CD4-positive, alpha-beta T cell treated with Interleukin-10 for 1 hour (primary cell): ENCODE measurements at places on chromosomes 5 and 9.
A peak's percentile ranks its signal among the peaks of the same experiment; 100 is the strongest.

GRCh38 chr9:2116073-2116472, 100.9 kb downstream of the SMARCA2 start:
- DNase-seq: no peak

GRCh38 chr9:2729003-2729402, 11.7 kb downstream of the KCNV2 start:
- DNase-seq: no peak

- no peak for DNase-seq
These were observed 4.1 kb downstream of the NRARP start for GRCh38 chr9:137297966-137298365.

GRCh38 chr9:114416906-114417305, 29.1 kb upstream of the AKNA start:
- no peak for DNase-seq

DNA sequence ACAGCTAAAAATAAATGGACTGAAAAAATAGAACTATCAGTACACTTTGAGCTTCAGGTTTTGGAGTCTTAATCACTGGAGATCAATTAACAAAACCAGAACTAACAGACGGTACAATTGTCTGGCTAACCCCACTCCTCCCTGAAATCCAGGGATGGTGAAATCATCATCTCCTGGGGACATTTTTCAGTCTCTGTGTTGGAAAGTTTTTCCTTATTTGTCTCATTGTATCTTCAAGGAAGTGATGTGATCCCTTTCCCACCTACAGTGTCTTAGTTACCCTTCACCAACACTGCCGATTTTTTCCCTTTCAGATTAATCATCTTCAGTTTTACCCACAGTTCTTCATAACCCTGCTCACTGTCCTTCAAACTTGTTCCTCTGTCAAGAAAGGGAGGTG, 81.9 kb downstream of the MAP1B start:
- DNase-seq: no peak

- DNase-seq: no peak
These were observed 79.5 kb downstream of the SREK1 start for GRCh38 chr5:66223637-66224036.

- DNase-seq: no peak
These were observed 34.1 kb upstream of the NR4A3 start for GRCh38 chr9:99787556-99787955.

DNA sequence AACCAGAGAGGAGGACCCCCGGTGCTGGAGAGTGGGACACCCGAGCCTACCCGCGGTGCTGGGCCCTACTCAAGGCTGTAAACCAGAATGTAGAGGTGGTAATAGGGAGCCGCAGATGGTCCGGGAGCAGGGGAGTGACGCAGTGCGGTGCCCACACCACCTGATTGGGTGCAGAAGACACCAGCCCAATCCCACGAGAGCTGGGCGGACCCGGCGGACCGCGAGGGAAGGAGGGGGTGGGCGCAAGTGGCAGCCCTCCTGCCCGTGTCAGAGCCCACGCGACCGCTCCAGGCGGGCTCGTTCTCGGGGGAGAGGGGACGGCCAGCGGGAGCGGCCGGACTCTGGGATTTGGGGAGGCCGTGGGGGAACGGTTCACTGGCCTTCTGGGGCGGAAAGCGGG, 71.2 kb downstream of the C9orf50 start:
- no peak for DNase-seq

DNA sequence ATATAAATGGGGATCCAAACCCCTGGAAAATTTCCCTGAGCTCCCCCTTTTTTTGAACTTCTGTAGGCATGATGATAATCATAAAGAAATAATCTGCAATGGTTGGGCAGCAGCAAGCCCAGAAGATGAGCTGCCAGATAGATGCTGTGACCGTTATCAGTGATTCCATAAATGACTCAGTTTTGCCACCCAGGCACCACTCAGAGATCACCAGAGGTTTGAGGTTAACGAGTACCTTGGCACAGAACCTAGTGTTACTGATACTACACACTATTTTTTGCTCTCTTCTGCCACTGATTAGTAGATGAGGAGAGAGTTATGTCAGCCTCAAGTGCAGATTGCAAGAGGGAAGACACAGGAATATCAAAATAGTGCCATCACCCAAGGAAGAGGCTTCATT, 199.3 kb upstream of the PTGER4 start:
- DNase-seq: peak; percentile 21

GRCh38 chr5:127568166-127568565, 50.7 kb downstream of the PRRC1 start:
- no peak for DNase-seq

DNA sequence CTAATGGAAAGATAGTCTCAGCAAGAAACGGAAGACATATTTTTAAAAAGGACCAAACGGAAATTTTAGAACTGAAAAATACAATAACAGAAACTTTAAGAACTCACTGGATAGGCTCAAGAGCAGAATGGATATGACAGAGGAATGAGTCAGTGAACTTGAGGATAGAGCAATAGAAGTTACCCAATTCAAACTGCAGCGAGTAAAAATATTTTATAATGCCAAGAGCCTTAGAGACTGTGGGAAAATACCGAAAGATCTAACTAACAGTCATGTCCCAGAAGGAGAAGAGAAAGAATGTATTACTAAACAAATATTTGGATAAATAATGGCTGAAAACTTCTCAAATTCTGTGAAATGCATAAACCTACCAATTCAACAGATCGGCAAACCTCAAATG, 40.8 kb downstream of the ADAMTS2 start:
- DNase-seq: no peak

DNA sequence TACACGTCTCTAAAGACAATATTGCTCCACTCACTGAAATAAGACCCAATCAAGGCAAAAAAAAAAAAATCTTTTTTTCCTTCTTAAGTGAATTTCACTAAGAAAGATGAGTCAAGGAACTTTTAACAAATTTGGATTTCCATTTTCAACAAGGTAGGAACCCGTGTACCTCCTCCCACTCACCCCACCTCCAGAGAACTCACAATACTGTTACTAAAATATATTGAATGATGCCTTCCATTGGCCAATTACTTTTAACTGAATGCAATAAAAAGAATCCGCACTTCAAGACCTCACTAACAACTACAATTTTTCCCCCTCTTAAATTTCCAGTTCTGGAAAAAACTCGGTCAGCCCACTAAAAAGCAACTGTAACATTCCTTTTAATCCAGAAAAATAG, 50.7 kb downstream of the FBXW11 start:
- no peak for DNase-seq

GRCh38 chr5:149657324-149657723, 72.8 kb upstream of the PPARGC1B start:
- no peak for DNase-seq

DNA sequence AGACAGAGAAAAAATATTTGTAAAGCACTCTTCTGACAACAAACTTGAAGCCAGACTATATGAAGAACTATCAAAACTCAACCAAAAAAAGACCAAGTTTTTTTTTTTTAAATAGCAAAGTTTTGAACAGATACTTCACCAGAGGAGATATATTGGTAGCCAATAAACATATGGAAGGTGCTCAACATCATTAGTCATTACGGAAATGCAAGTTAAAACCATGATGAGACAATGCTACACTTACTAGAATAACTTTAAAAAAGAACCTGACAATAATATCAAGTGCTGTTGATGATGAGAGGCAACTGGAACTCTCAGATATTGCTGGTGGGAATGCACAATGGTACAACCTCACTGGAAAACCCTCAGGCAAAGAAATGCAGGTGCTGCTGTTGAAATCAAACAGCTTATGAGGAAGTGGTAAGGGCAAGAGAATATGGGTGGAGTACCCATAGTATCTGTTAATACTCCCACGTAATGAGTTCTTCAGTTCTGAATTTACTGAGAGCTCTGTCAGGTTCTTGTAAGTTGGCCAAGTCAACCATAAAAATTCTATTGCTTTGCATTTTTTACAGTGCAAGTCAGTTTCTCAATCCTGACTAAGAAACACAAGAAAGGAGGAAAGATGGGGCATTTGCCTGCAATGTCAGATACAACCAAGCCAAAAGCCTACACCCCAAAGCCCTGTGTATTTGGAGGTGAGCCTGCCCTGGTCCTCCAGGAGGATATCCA, 87.3 kb upstream of the GNAQ start:
- peak; percentile 40 for DNase-seq

GRCh38 chr5:16312785-16313184, 133.2 kb upstream of the MARCHF11 start:
- no peak for DNase-seq

DNA sequence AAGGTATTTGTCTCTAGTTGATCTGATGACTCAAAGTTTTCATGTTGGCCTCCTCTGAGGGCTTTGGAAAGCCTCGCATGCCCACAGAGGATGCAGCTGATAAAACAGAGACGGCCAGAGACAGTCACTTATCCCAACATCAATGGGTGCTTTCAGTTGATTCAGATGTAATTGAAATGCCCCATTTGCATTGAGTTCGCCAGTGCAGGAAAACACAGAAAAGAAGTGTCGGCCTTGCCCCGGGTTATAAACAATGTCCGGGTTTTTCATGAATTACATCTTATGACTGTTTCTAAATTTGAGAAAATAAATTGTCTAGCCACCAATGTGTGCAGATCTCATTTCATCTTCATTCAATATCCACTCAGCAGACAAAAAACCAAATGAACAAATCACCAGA, 42.2 kb upstream of the ICE1 start:
- no peak for DNase-seq

DNA sequence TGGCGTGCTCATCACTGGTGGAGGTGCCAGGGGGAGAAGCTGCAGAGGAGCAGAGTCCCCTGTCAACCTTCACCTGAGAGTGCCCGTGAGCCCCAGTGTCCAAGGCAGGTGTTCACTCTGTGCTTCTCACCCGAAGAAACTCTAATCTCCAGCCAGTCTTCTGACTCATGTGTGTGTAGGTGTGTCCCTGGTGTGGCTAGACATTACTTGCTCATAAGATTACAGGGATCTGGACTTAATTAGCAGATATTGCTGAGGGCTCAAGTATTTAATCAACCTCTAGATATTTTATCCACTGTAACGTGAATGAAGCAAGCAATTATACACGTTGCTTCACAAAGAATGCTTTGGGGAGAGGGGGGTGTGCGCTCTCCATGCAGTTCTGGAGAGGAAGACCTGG, 72.5 kb downstream of the MED10 start:
- DNase-seq: no peak

DNA sequence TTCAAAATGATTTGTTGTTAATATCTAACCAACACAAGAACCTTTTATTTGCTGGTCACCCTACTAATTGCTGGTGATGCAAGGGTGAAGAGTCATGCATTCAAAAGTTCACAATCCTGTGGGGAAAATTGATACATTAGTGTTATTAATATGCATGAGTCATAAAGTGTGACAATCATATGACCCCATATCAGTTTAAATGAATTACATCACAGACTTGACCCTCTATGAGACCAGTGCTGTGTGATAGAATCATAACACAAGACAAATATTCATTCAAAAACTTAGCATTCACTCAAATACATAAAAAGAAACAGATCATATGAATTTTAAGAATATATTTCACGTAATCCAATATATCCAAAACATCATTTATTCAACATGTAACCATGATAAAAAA, 304.6 kb upstream of the CDH12 start:
- DNase-seq: no peak

- DNase-seq: no peak
These were observed 371.7 kb upstream of the IRX2 start for GRCh38 chr5:3122985-3123762.

DNA sequence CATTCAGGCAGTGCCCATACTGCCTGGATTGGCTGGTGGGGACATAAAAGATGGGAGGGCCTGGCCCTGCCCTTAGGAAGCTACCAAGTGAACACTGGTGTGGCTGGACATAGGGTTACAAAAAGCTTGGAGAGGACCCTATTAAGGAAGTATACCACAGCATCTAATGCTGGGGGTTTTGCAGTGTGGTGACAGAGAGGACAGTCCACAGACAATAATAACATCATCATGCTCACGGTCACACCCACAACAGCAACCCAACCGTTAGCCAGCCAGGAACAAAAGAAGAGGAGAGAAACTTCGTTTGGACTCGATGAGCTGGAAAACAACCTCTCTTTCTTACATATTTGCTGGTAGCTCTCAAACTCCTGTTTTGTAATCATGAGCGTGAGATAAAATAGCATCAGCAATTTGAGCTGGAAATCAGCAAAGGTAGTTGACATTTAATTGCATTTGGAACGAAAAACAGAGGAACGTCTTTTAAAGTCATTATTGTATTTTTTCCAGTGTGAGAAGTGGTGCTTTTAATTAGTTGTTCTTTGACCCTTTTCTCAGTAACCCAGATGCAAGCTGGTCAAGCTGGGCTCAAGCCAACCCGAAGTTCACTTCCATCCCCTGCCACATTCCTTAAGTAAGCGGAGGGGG, 73.4 kb downstream of the NSG2 start:
- DNase-seq: no peak
